Hepatic stellate cell (primary cell): ENCODE measurements at places on chromosomes 4 and X.

GRCh38 chr4:156538651-156539257 is 432.8 kb downstream of the PDGFC start:
- DNase-seq: no peak

DNA sequence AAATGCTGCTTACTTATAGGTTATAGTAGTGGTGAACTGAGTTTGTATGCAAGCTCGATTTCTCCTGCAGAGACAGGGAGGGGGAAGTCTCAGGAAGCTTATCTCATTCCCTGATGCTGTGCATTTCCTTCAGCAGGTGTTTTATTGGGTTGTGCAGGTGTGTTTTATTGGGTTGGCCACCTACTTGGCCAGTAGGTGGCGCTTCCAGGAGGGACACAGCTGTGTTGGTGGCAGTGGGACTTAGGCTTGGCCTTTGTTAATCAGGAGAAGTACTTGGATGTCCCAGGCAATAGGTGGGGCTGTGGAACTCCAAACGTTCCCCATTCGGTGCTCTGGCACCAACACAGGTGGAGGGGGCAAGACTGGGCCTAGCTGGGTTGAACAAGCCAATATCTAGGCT is 196.0 kb upstream of the DCAF8L1 start:
- DNase-seq: no peak

GRCh38 chr4:64497491-64497890 is 88.2 kb upstream of the TECRL start:
- no peak for DNase-seq

- no peak for DNase-seq
Observed at GRCh38 chr4:119731146-119731742, 102.6 kb upstream of the PDE5A start.

GRCh38 chrX:153776120-153776599 is 4.7 kb upstream of the SRPK3 start:
- no peak for DNase-seq

GRCh38 chr4:182645511-182645910 is 271.7 kb downstream of the DCTD start:
- DNase-seq: no peak

GRCh38 chr4:88737307-88737941 is 39.8 kb upstream of the NAP1L5 start:
- no peak for DNase-seq
